ENCODE measurements at places on chromosomes 3 and 15. TPM values are rescaled to one million over a fixed set of nuclear protein-coding genes. Genes with fewer than 3 reads are reported as not detected.

The AGBL1 gene
- total RNA-seq, result not detected

The TPRG1 gene
- total RNA-seq, result 5.7 TPM

The ROPN1B gene
- total RNA-seq, result not detected

The CD80 gene
- total RNA-seq, result 0.16 TPM

The GOLGA6A gene
- total RNA-seq, result 0.39 TPM

The SETMAR gene
- 15.1 TPM for total RNA-seq

The GPR62 gene
- total RNA-seq, result not detected

The POLQ gene
- 0.36 TPM for total RNA-seq

The CFAP161 gene
- total RNA-seq, result 0.21 TPM

The LCTL gene
- not detected for total RNA-seq

The TEX264 gene
- total RNA-seq, result 37.4 TPM

The CAND2 gene
- 4.1 TPM for total RNA-seq

The MAP6D1 gene
- total RNA-seq, result 1.0 TPM

The FRG2C gene
- not detected for total RNA-seq

The RARRES1 gene
- total RNA-seq, result not detected

The TMEM158 gene
- total RNA-seq, result not detected

The CCR9 gene
- 2.0 TPM for total RNA-seq

The CADPS gene
- total RNA-seq, result not detected

The ATP6V1A gene
- total RNA-seq, result 23.5 TPM

The ZNF502 gene
- total RNA-seq, result 6.1 TPM

The EPHA6 gene
- not detected for total RNA-seq

The EXOSC7 gene
- 55.4 TPM for total RNA-seq

The DUOXA2 gene
- total RNA-seq, result not detected

The LARP6 gene
- total RNA-seq, result not detected

The GOLGA6L7 gene
- total RNA-seq, result not detected

The TP63 gene
- not detected for total RNA-seq

All from naive thymus-derived CD8-positive, alpha-beta T cell (primary cell).